Suprapubic skin (tissue), 4 donors: ENCODE measurements at places on chromosomes 3 and 15. TPM values are rescaled to one million over a fixed set of nuclear protein-coding genes. Genes with fewer than 3 reads are reported as not detected.

DNA sequence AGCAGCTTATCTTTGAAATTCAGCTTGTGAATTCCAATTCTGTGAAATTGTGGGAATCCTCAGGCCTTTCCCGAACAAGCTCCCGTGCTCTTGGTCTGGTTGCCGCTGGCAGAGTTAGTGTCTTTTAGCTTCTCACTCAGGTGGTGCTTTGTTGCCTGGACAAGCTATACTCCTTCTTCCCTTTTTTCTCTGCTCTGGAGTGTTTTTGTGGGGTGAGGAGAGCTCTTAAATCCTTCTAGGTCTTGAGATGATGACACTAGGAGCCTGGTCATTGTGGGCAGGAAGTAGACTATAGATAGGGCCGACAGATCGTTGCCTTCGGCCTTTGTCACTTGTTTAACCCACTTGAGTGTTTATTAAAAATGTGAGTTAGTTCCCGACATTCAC is 93.8 kb downstream of the SLCO3A1 start:
- H3K27me3 ChIP-seq, result no peaks in the 10 kb centered on the region
- H3K36me3 ChIP-seq, result no peaks in the 10 kb centered on the region
- DNase-seq, result no peak
- H3K4me1 ChIP-seq, result peaks cover 88% of the 10 kb centered on the region
- no peak overlapping the region for H3K4me3 ChIP-seq
- peak overlapping the region; percentile 49 for H3K27ac ChIP-seq

The TAMM41 gene
- 9.9 TPM for total RNA-seq

GRCh38 chr3:178833695-178834094 is 237.9 kb downstream of the ZMAT3 start:
- H3K4me1 ChIP-seq, result no peaks in the 10 kb centered on the region
- no peak overlapping the region for H3K27ac ChIP-seq
- H3K27me3 ChIP-seq, result no peaks in the 10 kb centered on the region
- DNase-seq, result no peak
- no peaks in the 10 kb centered on the region for H3K36me3 ChIP-seq
- H3K4me3 ChIP-seq, result no peak overlapping the region

DNA sequence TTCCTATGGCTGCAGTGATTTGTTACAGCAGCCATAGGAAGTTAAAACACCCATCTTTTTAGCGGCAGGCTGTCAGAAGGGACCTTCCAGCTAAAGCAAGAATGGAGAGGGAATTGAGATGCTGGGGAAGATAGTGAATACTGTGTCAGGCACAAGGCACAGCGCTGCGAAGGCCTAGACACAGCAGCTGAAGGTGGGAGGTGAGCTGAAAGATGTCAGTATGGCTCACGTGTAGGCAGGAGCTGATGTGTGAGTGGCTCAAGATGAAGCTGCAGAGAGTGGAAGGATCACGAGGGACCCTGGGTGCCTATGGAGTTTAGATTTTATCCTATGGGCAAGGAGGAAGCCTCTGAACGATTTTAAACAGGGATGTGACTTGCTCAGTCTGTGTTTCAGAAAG is 44.3 kb downstream of the NMNAT3 start:
- H3K27me3 ChIP-seq, result no peaks in the 10 kb centered on the region
- no peaks in the 10 kb centered on the region for H3K4me1 ChIP-seq
- no peak for DNase-seq
- H3K27ac ChIP-seq, result no peak overlapping the region
- no peaks in the 10 kb centered on the region for H3K36me3 ChIP-seq

- peaks cover 9% of the 10 kb centered on the region for H3K36me3 ChIP-seq
- H3K4me3 ChIP-seq, result no peak overlapping the region
- no peak for DNase-seq
- H3K4me1 ChIP-seq, result no peaks in the 10 kb centered on the region
- no peak overlapping the region for H3K27ac ChIP-seq
- H3K27me3 ChIP-seq, result no peaks in the 10 kb centered on the region
These were observed 59.6 kb downstream of the ESYT3 start for GRCh38 chr3:138493804-138494606.

The PLS1 gene
- total RNA-seq, result 4.4 TPM

- H3K27me3 ChIP-seq, result no peaks in the 10 kb centered on the region
- H3K4me3 ChIP-seq, result no peak overlapping the region
- H3K27ac ChIP-seq, result no peak overlapping the region
- H3K36me3 ChIP-seq, result no peaks in the 10 kb centered on the region
These were observed 65.3 kb upstream of the PSMD6 start for GRCh38 chr3:64088408-64089205.

The UROC1 gene
- not detected for total RNA-seq

GRCh38 chr15:100688549-100689120 is 86.2 kb downstream of the ASB7 start:
- H3K4me3 ChIP-seq, result no peak overlapping the region
- no peaks in the 10 kb centered on the region for H3K27me3 ChIP-seq
- H3K27ac ChIP-seq, result no peak overlapping the region
- no peak for DNase-seq

DNA sequence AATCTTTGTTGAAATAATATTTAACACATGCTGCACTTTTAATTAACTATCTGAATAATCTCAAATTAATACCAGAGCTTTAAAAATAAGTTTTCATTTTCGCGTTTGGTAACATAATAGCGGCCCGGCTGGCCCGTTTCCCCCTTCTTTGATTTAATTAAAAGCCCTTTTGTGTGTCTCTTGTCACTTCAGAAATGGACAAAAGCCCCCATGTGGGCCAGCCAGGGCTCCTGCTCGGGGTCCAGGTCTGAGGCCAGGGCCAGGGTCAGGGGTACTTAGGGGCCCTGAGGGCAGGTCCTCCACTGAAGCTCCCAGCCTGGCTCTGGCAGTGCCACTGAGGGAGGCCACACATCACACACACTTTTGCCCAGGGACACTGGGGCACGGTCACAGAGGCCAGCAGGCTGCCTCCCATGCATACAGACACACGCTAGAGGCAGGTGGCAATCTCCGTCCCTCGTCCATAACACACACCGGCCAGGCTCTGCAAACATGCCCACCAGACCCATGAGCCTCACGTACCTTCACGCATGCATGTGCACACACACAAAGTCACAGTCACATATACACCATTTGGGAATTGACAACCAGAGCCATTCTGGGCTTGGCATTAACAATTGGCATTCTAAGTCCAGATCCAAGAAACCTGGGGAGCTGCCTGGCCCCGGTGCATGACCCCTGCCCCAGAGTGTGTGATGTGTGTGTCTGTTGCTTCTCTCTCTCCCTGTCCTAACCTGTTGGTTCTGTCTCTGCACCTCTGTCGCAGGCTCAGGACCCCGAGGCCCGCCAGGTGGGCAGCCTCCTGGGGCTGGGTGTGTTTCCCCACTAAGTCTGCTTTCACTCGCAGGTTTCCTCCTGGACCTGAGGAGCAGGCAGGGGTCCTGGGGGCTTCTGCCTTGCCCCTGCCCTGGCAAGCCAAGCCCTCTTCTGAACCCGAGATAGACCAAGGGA is 38.5 kb downstream of the DNAJB8 start:
- H3K4me1 ChIP-seq, result peaks cover 18% of the 10 kb centered on the region
- H3K36me3 ChIP-seq, result no peaks in the 10 kb centered on the region
- H3K27ac ChIP-seq, result no peak overlapping the region
- H3K27me3 ChIP-seq, result peaks cover 56% of the 10 kb centered on the region
- no peak overlapping the region for H3K4me3 ChIP-seq
- DNase-seq, result no peak
